Smooth muscle cell of trachea (primary cell): ENCODE measurements at places on chromosomes 2 and 18. TPM values are rescaled to one million over a fixed set of nuclear protein-coding genes. Genes with fewer than 3 reads are reported as not detected.

The TDRD15 gene
- total RNA-seq, result not detected in 2 replicates

The ANKRD44 gene
- 8.0 and 8.3 TPM in 2 replicates for total RNA-seq

The GCFC2 gene
- 14.2 and 19.1 TPM in 2 replicates for total RNA-seq

The WDR33 gene
- total RNA-seq, result 27.3 and 32.4 TPM in 2 replicates

The AGXT gene
- total RNA-seq, result not detected in 2 replicates

The C2orf92 gene
- 1.3 and 1.7 TPM in 2 replicates for total RNA-seq

The LCT gene
- under 0.01 TPM in 2 replicates for total RNA-seq

The DYNAP gene
- total RNA-seq, result not detected in 2 replicates

The CRYGB gene
- total RNA-seq, result not detected in 2 replicates

The USP14 gene
- total RNA-seq, result 17.5 and 56.1 TPM in 2 replicates

The IL1RL2 gene
- 0.73 and 2.3 TPM in 2 replicates for total RNA-seq

The SLC11A1 gene
- under 0.01 and 0.33 TPM in 2 replicates for total RNA-seq

The VWA3B gene
- 0.17 TPM in 1 of 2 replicates, not detected in the other for total RNA-seq

The MC5R gene
- not detected in 2 replicates for total RNA-seq

The FBXO15 gene
- total RNA-seq, result 1.2 and 1.5 TPM in 2 replicates

The RTKN gene
- total RNA-seq, result 22.3 and 24.0 TPM in 2 replicates

The HOXD13 gene
- total RNA-seq, result not detected in 2 replicates

The MPPE1 gene
- total RNA-seq, result 32.4 and 39.9 TPM in 2 replicates

The APLF gene
- total RNA-seq, result 3.8 and 5.8 TPM in 2 replicates

The MFSD2B gene
- total RNA-seq, result 0.17 TPM in 1 of 2 replicates, not detected in the other
